ENCODE measurements at places on chromosomes 4 and X.

GRCh38 chrX:151983186-151983585, 8.7 kb upstream of the GABRE start:
- no peak for DNase-seq

DNA sequence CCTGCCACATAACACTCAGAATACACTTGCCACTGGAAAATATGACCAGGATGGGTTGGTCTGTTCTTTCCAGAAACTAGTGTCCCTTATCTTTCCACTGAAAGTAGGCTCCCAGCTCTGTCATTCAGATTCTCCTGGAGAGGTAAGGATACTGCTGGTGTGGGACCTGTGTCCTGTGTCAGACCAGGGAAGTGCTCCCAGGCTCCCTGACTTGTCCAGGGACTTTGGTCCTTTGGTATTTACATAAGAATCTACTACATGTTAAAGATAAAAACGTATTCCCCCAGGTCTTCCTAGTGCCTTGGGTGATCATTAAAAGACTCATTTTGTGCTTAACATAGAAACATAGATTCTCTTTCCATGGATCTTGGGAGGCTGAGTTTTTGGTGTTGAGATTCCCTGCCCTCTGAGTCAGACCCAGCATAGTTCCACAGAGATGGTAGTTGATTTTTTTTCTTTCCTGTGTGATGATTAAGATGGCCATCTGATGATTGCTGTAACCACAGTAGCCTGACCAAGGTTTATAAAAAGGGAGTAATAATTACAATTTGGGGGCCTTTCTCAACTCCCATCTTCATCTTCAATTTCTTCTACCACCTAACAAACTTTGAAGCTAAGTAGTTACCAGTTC, 159.8 kb upstream of the JADE1 start:
- no peak for DNase-seq

GRCh38 chrX:47579537-47579936, 2.7 kb upstream of the TIMP1 start:
- DNase-seq, result no peak

GRCh38 chr4:9944431-9945425, 76.6 kb downstream of the SLC2A9 start:
- no peak for DNase-seq

DNA sequence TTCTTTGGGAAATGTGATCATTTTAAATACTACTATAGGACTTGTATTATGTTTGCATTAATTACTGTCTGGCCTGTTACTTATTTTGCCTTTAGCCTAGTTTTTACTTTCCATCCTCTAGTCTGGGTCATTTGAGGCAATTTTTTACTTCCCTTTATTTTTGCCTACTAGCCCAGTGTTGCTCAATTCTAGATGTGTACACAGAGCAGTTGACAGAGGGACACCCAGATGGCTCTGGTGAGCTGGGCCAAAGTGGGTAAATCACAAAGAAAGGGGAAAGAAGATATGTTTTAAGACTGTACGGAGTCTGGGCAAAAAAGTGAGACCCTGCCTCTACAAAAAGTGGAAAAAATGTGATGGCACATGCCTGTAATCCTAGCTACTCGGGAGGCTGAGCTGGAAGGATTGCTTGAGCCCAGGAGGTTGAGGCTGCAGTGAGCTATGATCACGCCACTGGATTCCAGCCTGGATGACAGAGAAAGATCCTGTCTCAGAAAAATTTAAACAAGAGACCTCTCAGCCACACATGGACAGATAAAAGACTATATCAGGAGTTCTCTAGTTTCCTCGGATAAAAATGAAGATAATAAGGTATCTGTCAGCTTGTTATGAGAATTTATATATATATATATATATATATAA, 35.7 kb downstream of the APOO start:
- DNase-seq, result no peak

- DNase-seq, result no peak
These were observed 53.2 kb downstream of the DDX60 start for GRCh38 chr4:168265327-168265726.

DNA sequence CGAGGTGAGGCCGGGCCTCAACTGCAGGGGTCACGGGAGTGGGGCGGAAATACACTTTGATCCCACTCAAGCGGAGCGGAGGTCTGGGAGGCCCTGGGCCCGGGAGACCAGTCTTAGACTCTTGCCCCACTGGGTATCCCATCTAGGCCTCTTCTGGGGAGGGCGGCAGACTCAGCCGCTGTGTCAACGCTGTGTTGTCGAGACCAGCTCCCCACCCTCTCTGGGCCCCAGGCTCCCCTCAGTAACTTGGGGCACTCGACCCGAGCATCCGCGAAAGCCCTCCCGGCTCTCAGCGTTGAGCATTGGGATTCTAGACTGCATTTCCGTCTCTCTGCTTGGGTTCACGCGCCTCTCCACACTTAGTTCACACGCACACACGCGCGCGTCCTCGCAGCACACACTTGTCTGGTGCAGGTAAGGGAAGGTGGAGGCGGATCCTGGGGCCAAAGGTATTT, 1.7 kb downstream of the NKX3-2 start:
- DNase-seq, result no peak

DNA sequence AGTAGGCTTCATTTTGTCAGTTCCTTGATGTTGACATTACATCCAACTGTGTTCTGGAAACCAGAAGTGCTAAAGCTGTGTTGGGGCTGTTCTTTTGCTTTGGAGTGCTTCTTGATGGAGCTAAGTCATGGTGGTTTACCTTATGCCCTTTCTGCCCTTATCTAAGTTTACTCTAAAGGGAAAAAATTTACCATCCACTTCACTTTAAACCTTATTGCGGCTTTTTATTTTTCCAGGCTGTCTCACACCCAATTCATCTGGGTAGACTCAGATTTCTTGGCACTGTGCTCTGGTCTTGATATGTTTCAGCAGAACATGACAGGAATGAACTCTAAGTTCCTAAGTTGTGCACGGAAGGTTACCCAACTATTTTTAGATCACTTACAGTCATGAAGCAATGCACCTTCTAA, 104.7 kb upstream of the TTC29 start:
- no peak for DNase-seq

DNA sequence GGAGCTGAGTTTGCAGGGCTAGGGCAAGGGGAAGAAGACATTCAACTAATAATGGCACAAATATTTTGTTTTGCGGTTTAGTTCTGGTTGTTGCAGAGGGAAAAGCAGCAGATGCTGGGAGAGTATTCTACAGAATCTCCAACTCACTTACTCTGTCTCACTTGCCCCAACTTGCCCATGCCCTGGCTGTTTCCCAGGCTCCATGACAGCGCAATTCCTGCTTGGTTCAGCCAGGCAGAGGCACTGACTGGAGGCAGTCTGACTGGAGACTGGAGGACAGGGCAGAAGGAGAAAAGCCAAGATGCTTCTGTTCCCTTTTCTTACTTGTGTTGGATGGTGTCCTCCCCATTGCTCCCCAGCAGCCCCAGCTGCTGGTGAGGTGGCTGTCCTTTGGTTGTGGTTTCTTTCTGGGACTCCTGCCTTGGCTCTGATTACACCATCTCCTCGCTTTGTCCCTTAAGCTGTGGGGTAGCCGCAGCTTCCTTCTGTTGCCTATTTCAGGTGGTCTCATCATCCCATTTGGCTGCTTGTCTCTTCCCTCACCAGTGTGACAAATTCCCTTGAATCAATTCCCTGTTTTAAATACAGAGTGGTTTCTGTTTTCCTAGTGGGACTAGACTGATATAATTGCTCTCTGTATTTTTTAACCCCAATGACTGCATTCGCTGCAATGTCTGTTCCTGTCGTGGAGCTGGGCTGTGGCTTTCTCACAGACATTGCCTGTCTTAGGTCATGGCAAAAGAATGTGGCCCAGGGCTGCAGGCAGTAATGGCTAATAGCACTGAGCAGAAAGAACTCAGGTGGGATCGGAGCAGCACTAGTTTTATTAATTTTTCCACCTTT, 24.2 kb upstream of the RASL11B start:
- peak; percentile 15 for DNase-seq

GRCh38 chr4:100842856-100843255, 325.0 kb upstream of the EMCN start:
- DNase-seq, result no peak

- no peak for DNase-seq
These were observed 89.0 kb downstream of the ELOVL6 start for GRCh38 chr4:110109455-110109854.

DNA sequence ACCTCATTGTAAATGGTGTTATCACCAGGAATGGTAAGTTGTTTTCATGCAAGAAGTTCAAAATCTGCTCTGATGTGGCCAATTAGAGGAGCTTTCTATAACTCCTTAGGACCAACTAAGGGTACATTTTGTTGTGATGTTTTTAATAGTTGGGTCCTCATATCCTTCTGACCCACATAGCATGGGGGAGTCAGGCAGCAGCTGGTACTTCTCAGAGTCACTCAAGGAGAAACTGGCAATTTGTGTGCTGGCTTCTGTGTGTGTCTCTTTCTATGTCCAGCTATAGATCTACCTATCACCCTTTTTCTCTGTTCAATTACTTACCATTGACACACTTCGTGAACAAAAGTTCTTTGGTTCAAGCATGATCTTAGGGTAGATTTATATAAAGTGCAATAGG, 194.3 kb upstream of the TENM3 start:
- DNase-seq, result no peak

- no peak for DNase-seq
These were observed 18.6 kb upstream of the CLTRN start for GRCh38 chrX:15683193-15683592.

DNA sequence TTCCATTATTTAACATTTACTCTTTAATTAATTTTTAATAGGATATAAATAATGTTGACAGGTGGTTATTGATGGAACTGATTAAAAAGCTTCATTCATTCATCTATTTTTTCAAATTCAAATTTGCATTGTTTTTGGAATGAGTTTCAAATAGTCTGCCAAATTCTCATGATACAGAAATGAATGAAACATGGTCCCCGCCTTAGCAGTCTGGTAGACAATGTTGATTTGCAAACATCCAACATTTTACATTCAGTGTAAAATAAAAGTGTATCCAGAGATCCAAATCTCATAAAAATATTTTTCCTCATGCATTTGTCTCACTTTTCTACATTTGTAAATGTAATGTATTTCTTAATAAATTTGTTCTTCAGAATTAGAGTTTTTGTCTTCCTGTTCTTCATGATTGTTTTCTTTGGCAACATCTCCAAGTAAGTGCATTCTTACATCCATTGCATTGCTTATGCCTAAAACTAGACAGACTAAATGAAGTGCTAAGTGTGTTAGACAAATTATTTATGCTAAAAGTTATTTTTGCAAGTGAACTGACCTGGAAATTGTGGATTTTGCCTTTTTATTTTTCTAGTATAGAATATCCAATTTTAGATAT, 142.3 kb downstream of the PCDH18 start:
- no peak for DNase-seq

GRCh38 chr4:169052594-169052945, 42.5 kb upstream of the CBR4 start:
- no peak for DNase-seq

- no peak for DNase-seq
These were observed 89.1 kb upstream of the TMEM150C start for GRCh38 chr4:82650868-82651267.

DNA sequence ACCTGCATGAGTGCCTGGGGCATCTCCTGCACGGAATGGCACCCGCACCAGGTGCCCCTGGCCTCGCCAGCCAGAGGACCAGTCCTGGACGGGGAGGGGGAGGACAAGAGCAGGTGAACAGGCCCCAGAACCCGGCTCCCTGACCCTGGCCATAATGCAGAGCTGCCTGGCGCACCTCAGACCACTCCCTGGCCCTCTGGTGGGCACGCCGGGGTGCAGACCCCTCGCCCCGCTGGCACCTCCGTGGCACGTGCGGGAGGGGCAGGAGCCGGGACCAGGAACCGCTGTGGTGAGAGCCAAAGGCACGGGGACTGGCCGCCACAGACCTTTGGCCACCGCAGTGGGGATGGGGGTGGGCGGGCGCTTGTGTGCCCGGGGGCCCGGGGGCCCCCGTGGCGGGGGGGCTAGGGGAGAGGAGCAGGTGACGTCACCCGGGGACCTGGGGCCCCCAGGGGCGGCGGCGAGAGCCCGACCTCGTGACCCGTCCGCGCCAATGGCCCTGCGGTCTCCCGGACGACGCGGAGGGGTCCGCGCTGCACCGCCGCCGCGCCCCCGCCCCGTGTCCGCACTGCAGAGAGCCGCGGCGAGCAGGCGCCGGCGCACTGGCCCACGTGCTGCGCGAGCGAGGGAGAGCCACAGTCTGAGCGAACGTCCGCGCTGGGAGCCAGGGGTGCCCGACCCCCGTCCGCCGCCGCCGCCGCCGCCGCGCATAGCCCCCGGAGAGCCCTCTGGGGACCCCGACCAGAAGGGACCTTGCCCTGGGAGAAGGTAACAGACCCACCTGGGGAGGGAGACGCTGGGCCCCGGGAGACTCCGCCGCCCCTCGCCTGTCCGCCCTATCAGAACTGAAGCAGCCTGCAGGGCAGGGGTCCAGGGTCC, at the start of gene PNMA3:
Gene PNMA3, plus strand, starts transcription at position 600 of the 879 bp plus-strand sequence. CDS start 586 bp downstream, outside the sequence.
- peak; percentile 38 for DNase-seq

DNA sequence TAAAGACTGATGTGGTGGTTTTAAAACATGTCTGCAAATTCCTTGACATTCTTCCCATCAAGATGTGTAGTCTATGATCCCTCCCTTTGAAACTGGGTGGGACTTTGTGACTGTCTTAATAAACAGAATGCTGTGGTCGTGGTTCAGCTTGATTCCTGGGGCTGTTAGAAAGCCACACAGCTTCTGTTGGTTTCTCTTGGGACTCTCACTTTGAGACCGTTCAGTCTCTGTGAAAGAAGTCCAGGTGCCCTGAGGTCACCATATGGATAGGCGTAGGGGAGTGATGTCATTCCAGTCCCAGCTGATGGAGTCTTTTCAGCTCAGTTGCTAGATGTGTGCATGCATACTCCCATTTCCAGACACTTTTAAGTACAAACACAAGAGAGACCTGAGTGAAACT, 216.6 kb downstream of the KDR start:
- no peak for DNase-seq

GRCh38 chrX:138756234-138756633, 44.7 kb upstream of the FGF13 start:
- peak; percentile 12 for DNase-seq

GRCh38 chr4:80608281-80608980, 272.9 kb downstream of the CFAP299 start:
- DNase-seq, result no peak

- DNase-seq, result no peak
These were observed 76.4 kb downstream of the CLCN4 start for GRCh38 chrX:10233173-10233572.

- no peak for DNase-seq
These were observed 430.3 kb downstream of the SPRY1 start for GRCh38 chr4:123826896-123827295.

DNA sequence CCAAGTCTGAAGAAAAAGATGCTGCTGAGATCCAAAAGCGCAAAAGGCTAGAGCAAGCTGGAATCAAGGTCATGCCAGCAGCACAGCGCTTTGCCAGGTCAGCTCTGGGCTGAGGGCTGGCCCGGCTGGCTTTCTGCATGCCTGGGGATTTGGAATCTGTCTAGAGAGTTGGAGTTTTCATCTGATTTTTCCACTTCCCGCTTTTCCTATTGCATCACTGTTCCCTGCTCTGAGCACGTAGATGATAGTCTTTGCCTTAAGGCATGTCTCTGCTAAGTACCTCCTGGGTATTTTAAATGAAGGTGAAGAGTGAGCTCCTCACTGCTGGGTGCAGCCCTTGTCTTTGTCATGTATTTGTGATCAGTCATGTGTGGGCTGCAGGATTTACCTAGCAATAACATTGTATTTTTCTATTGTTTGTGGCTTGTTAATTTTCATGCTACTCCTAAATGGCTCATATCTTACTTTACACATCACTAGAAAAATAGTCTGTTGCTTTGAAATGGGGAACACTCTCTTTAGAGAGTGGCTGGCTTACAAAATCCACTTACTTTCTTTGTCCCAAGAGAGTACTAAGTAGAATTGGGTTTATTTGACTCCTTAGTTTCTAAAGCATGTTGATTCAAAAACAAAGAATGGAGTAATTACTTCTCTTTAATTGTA, 82.8 kb downstream of the LIMCH1 start:
- no peak for DNase-seq

GRCh38 chrX:115889121-115889890, 281.2 kb upstream of the AGTR2 start:
- no peak for DNase-seq

All from NCI-H526 (cell line).